ENCODE measurements at places on chromosomes 3 and 15.

GRCh38 chr3:89000886-89001285 is 106.5 kb upstream of the EPHA3 start:
- no peak for DNase-seq

- DNase-seq, result no peak
These were observed 642.8 kb upstream of the NR2F2 start for GRCh38 chr15:95687686-95688085.

- DNase-seq, result no peak
These were observed 76.5 kb downstream of the AQR start for GRCh38 chr15:34892963-34893591.

- DNase-seq, result no peak
These were observed 228.6 kb upstream of the IL12A start for GRCh38 chr3:159760046-159760445.

DNA sequence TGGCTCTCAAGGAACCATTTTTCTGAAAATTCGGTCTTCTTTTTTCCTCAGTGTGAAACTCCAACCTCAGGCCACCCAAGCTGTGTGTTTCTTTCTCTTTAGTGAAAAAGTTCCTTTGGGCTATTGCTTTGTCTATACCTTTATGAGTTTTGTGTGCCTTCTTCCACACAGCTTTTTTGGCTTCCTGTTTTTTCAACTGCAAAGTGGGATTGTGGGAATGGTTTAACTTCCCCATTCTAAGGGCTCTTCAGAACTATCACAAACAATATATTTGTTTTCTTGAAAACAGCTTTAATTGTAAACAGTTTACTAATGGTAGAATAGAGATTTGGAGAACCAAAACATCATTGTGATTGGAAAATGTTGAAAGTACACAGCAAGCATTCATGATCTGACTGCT is 10.4 kb downstream of the SYN2 start:
- DNase-seq, result no peak
